Stimulated activated CD4-positive, alpha-beta T cell treated with anti-CD3 and anti-CD28 coated beads, Interleukin-4, amount 100 ng/mL, for 24 hours (primary cell): ENCODE measurements at places on chromosomes 12 and 14.

DNA sequence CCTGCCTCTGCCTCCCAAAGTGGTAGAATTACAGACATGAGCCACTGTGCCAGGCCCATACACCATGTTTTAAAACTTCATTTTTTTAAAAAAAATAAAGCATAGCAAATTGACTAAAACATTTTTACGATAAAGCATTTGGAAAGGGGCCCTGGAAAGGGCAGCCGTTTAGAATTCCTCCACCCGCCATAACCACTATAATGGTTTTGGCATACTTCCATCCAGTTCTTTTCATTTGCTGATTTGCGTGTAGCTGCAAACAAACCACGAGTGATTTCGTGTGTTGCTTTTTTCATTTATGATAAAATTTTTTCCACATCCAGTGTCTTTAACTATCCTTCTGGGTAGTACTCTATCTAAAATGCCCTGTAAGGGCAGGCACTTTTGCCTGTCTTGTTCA is 91.8 kb upstream of the RIN3 start:
- DNase-seq = no peak

DNA sequence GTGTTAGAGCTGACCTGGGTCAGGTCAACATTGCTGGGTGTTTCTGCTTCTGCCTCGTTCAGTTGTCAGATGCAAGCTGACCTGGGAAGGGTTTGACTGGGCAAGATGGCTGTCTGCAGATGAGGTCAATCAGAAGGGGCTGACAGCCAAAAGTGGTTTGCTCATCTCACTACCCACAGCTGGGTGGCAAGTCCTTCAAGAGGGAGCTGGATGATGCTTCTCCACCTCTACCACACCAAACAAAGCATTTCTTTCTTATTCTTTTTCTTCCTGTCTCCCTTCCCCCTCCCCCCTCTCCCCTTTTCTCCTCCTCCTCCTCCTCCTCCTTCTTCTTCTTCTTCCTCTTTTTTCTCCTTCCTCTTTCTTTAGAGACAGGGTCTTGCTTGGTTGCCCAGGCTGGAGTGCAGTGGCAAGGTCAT is 268.2 kb upstream of the PLEKHG7 start:
- no peak for DNase-seq

- DNase-seq = no peak
Measured at GRCh38 chr12:2168808-2169207, 116.0 kb downstream of the CACNA1C start.

- no peak for DNase-seq
Measured at GRCh38 chr12:52628111-52628507, 9.8 kb upstream of the KRT73 start.

GRCh38 chr12:92244036-92244435 is 98.4 kb upstream of the BTG1 start:
- no peak for DNase-seq

DNA sequence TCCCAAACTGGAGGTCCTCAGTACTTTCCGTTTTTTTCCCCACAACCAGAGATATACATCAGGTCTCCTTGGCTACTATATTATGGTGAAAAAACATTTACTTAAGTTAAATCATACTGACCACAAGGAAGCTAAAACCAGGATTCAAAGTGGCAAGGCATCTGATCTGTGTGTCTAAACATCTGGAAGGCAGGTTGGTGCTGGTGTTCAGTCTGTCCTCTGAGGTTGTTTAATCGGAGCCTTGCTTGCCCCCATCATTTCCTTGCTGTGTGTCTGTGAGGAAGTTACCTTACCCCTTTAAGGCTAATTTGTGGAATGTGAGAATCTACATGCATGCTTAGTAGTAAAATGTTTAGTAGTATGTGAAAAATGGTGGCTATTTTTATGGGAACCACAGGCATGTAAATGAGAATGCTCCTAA is 75.6 kb downstream of the GALNT4 start:
- no peak for DNase-seq

DNA sequence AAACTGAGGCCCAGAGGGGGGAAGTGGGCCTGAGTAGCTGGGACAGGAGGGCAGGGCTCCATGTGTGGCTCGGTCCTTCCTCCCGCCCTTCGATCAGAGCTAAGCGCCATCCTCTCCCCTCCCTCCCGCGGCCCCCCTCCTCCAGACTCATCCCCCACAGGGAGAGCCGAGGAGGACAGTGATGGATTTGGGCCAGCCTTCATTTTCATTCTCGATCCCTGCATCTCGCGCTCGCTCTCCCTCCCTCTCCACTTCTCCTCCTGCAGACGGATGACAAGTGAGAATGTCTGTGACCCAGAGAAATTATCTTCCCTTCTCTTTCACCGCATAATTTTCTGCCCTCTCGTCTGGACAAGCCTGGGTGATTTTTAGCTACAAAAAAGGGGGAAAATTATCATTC is 183.3 kb downstream of the RBM19 start:
- DNase-seq = no peak

DNA sequence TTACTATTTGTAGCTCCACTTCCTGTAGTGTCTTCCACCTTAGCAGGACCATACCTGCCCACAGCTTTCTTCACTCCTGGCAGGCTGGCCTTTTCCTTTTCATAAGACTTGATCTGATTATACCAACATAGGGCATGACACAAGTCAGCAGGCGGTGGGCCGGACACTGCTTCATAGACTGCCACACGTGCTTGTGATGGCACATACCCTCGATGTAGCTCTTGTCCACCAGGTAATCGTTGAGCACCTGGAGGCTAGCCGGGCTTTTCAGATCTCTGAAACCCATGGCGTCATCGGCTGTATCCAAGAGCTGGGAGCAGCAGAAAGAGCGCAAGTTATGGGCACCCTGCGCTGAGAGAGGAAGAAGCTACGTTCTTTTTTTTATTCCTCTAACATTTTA is 53.7 kb upstream of the TMEM263 start:
- no peak for DNase-seq
